ENCODE measurements at places on chromosomes 12 and 14.
A peak's percentile ranks its signal among the peaks of the same experiment; 100 is the strongest.

GRCh38 chr14:72450473-72451044 is 443.3 kb downstream of the DPF3 start:
- DNase-seq, result no peak

DNA sequence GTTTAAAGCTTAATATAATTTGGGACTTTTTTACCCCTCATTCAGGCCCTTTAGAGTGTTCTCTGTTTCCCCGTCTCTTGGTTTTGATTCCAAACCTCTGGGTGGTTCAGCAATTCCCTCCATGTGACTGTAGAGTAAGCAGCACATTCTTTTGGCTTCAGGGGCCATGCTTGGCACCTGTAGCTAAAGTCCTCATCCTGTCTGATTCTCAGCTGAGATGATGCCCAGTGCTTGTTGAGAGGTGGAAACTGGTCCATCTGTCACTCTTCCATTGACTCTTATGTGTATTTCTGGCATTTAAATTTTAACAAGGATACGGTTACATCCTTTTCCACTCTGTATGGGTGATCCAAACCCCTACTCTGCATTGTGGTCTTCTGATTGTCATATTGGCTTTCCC is 127.1 kb downstream of the DIO2 start:
- DNase-seq, result no peak

DNA sequence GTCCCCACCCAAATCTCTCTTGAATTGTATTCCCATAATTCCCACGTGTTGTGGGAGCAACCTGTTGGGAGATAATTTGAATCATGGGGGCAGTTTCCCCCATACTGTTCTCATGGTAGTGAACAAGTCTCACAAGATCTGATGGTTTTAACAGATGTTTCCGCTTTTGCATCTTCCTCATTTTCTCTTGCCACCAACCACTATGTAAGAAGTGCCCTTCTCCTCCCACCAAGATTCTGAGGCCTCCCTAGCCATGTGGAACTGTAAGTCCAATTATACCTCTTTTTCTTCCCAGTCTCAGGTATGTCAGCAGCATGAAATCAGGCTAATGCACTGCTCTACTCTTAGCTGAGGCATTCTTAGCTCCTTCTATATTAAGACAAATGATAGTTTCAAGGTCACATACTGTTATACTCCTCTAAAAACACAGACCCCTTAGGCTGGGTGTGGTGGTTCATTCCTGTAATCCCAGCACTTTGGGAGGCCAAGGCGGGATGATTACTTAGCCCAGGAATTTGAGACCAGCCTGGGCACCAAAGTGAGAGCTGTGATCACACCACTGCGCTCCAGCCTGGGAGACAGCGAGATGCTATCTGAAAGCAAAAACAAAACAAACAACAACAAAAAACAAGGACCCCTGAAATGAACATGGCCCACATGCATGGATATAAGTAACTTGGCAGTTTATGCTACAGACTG is 3.6 kb downstream of the SCAF11 start:
- no peak for DNase-seq

GRCh38 chr12:52913431-52913821 is 8.6 kb upstream of the KRT8 start:
- DNase-seq, result no peak

- no peak for DNase-seq
Measured at GRCh38 chr12:42660968-42661937, 71.7 kb upstream of the PRICKLE1 start.

- no peak for DNase-seq
Measured at GRCh38 chr12:25004447-25004846, 55.5 kb upstream of the BCAT1 start.

DNA sequence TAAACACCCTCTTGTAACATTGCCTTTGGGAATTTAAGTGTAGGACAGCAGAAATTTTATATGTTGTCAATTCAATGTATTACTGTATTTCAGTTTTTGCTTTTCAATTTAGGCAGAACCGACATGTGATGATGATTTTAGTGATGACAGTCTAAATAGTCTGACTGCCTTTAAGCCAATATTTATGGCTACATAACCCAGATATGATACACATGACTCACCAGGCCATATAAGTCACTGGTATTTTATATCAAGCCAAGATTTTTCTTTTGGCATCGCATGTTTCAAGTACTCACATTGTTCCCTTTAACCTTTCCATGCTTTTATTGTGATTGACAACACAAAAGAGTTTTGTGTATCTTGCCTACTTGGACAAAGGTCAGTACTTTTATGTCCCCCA is 13.6 kb upstream of the PPM1A start:
- no peak for DNase-seq

DNA sequence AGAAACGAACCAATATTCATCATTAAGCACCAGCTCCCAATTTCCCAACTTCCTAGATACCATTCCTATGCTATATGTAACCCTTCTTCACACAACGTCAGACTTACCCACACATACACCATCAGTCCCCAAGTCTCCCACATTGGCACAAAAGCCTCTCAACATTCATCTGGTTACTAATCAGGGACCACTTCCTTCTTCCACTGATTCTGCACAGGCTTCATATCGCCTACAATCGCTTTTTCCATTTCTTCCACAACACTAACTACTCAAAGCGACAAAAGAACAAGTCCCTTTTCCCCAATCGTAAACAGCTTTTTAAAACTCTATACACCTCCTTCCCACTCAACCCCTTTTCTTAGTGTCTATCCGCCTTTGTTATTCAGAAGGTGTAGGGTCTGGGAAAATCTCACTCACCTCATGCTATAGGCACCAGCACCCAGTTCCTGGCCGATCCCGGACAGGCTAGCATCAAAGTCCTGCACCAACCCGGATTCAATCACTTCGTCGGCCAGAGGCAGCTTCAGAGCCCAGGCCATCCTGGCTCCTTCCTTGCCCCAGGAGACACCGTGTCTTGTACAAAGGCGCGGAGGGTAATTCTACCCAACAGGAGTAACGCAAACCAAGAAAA is 936 bp downstream of the TFCP2 start:
- no peak for DNase-seq

DNA sequence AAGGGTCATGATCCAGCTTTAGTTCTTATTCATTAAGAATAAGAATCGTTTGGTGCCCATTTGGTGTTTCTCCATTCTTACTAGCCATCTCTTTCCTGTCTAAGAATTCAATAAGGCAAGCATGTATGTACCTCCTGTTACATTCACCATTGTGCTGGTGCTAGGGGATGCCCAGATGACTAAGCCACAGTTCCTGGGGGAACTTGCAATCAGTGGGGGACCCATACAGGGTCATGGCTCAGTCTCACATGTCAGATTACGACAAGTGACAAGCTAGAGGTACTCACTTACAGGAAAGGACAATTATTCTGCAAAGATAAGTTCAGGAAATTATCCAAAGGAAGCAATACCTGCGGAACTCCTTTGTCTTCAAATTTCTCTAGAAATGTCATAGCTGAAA is 125.4 kb downstream of the STXBP6 start:
- DNase-seq, result no peak

GRCh38 chr12:65005716-65006115 is 115.4 kb downstream of the WIF1 start:
- no peak for DNase-seq

DNA sequence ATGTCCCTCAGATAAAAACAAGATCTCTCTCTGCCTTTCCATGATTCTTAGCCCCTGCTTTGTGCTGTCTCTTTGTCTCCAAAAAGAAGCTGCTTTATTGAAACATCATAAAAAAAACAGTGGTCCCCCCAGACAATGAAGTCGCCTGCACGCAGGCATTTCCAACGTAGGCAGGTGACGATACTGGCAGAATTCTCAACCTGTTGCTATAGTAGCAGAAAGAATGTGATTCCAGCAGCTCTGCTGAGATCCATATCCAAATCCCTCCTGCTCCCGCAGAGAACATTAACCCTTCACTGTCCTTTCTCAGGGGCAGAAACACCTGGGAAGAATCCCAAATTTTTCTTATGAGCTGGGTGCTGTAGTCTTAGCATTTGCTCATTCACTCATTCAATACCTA is 84.8 kb downstream of the STON2 start:
- DNase-seq, result no peak

GRCh38 chr14:77099425-77100167 is 1.5 kb downstream of the CIPC start:
- no peak for DNase-seq

DNA sequence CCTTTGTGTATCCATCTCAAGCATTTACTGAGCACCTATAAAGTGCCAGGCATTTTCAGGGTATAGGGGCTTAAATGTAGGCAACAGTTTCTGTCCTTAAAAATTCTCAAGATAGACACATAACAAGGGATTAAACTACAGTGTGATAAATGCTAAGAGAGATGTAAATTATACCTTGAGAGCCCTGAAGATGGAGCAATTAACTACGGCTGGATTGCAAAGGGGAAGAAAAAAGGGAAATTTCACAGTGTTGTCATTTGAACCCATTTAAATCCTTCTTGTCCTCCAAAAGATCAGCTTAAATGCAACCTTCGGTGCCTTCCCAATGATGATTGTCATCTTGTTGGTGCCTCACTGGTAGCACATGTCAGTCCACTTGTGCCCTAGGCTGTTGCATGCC is 11.5 kb upstream of the IL26 start:
- no peak for DNase-seq

- DNase-seq, result no peak
Measured at GRCh38 chr12:93712200-93712599, 35.0 kb downstream of the CRADD start.

GRCh38 chr14:23069413-23069806 is 12.1 kb upstream of the CDH24 start:
- no peak for DNase-seq

DNA sequence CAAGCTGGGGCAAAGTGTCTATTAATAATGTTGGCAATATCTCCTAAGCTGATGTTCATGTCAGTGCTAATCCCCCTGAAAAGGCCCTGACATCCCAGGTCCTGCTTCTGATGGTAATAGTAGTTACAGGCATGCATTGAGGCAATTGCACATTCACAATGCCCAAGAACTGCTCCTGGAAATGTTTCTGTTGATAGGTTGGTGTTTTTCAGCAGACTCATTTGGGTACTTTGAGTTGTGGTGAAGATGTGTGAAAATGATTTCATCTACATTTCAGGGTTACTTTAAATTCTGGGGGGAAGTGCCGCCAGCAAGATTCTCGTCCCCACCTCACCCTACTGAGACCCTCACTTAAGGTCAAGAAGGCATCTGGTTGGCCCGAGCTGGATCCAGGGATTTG is 92.9 kb downstream of the BBS10 start:
- DNase-seq, result no peak

DNA sequence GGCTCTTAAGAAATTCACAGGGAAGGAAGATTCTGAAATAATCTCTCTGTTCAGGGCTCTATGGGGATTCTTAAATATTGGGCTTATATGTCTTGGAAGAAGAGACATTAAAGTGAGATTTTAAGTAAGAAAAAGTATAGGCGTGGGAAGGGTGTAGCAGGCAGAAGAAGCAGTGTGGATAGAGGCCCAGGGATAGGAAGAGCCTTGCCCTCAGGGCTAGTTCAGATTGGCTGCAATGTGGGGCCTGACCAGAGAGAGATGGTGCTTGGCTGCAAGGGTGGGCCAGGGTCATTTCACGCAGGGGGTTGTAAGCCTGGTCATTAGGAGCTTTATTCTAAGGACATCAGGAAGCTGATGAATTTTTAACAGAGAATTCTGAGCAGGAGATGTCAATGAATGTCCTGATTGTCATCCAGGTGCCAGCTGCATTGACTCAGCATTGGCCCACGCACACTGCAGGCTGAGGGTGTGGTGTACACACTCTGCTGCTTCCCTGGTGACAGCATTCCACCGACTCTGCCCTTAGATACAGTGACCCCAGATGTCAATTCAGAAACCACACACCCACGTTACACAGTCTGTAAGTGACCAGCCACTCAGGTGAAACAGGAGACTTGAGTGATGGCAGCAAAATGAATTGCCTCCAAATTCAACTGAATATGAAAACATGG is 582.5 kb downstream of the NRXN3 start:
- no peak for DNase-seq

GRCh38 chr12:131232036-131232435 is 278.3 kb downstream of the ADGRD1 start:
- DNase-seq, result no peak

- no peak for DNase-seq
Measured at GRCh38 chr12:47158792-47159191, 79.0 kb upstream of the AMIGO2 start.

DNA sequence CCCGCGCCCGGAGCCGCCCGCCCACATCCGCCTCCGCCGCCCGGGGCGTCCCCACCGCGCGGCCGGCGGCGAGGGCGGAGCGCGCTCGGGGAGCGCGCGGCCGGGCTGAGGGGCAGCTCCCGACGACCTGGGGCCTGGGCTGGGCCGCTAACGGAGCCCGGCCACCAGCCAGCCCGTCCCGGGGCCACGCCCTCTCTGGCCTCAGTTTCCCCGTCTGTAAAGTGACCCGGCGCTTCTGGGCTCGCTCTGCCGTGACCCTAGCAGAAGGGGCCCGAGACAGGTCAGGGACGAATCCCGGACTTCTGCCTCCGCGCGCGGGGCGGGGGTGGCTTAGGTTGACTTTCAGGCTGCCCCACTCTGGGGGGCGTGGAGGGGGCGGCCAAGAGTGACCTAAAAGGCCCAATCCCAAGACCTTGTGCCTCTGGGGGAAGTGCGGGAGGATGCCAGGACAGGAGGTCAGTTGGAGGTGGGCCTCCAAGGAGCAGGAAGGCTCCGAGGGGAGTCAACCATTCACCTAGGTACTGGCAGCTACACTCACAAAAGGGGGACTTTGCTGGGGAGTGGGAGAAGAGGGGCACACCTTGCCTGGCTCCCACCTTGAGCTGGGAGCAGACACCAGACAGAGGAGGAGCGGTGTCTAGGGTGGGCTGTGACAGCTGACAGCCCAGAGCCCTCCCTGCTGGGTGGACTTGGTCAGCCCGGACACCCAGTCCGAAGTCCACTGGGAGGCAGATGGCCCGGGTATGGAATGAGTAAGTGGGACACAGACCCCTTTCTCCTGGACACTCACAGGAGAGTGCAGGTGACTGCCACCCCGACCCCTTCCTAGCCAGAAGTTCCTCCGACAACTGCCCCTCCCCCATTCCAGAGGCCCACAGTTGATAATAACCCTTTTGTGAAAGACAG is 486 bp upstream of the AKT1 start:
- DNase-seq, result peak; percentile 90

DNA sequence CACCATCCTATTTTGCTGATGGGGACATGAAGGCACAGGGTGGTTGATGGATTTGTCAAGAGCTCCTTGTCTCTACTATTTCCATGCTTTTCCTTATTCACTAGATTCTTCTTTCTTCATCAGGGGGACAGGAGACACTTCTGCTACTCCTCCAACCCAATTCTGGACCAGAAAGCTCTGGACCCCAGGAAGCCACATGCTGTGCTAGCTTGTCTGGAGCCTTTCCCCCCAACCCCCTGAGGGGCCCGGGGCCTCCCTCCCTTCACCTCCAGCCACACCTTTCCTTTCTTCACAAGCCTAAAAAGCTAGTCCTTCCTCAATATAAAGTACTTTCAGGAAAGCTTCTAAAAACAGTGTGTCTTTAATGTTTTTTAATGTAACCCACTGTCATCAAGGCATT is 75.1 kb upstream of the CAPRIN2 start:
- no peak for DNase-seq

DNA sequence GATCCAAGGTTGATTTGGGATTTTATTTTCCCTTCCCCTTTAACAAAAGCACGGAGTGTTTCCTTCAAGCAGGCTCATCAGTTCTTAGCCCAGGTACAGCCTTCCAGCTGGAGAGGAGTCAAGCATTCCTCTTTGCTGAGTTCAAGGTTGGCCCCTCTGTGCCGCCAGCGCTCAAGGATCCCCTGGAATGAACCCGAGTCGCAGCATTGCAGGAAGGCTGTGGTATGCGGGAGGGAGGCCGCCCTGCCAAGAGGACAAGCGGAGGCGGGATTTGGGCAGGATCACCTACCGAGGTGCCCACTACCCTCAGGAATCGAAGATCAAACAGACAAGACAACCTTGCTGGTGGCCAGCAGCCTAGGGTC is 53.9 kb upstream of the NCOR2 start:
- no peak for DNase-seq

GRCh38 chr12:111410431-111411184 is 4.9 kb downstream of the SH2B3 start:
- DNase-seq, result no peak
